ENCODE measurements at places on chromosomes 5 and 9. TPM values are rescaled to one million over a fixed set of nuclear protein-coding genes. Genes with fewer than 3 reads are reported as not detected.

The PTBP3 gene
- 48.6 TPM for total RNA-seq

The CA9 gene
- not detected for total RNA-seq

The PIGO gene
- 19.0 TPM for total RNA-seq

The C9 gene
- total RNA-seq: not detected
